Gastrocnemius medialis (tissue), 4 donors: ENCODE measurements at places on chromosomes 2 and 18. TPM values are rescaled to one million over a fixed set of nuclear protein-coding genes. Genes with fewer than 3 reads are reported as not detected.

Gene ESPNL
- not detected for total RNA-seq

Gene APLF
- 3.3 TPM for total RNA-seq

Gene CSRNP3
- total RNA-seq, result 0.10 TPM

GRCh38 chr2:98935111-98935770, 784 bp downstream of the CRACDL start:
- no peaks in the 10 kb centered on the region for H3K36me3 ChIP-seq
- no peak for DNase-seq
- peak overlapping the region; percentile 50 for H3K4me3 ChIP-seq
- H3K27ac ChIP-seq, result no peak overlapping the region

DNA sequence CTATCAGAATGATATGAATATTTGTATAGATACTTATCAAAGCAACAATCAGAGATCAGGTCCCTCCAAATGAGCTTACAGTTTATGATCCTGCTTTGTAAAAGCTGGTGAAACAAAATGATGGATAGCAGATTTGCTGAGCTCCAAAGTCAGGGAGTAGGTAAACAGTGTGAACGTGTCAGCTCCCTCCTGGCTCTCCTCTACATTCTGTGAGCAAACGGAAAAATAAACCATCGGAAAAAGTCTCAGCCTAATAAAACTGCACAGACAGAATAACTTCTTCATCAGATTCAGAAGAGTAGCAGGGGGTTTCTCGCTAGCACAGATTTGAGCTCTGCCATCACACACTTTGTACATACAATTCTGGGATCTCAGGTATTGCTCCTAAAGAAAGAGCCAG, 51.3 kb downstream of the BCL11A start:
- no peak for DNase-seq
- no peak overlapping the region for H3K4me3 ChIP-seq
- no peaks in the 10 kb centered on the region for H3K36me3 ChIP-seq
- H3K27me3 ChIP-seq, result no peaks in the 10 kb centered on the region

DNA sequence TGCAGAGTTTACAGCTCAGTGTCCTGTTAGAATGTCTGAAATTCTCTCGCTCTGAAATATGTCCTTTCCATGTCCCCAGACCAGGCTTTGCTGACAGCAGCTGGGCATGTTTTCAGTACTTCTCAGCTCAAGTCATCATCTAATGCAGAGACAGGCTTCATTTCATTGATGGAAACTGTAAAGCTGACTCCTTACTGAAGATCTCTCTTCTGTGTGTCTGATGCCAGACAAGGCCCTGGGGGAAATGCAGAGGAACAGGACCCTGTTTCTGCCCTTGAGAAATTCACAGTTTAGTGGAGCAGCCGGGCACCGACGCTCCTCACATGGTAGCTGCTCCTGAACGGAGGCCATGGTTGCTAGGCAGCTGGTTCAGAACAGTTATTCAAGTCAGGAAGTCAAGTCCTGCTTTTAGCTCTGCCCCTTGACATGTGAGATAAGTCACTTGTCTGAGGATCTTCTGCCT, 24.6 kb upstream of the FZD7 start:
- no peaks in the 10 kb centered on the region for H3K36me3 ChIP-seq
- H3K4me1 ChIP-seq, result peaks cover 14% of the 10 kb centered on the region
- peak overlapping the region; percentile 11 for H3K4me3 ChIP-seq
